HFFc6 (cell line): ENCODE measurements at places on chromosomes 3 and 15.

- H3K27ac ChIP-seq, result no peak overlapping the region
- no peak overlapping the region for H3K4me3 ChIP-seq
- no peak for DNase-seq
- peaks cover 15% of the 10 kb centered on the region for H3K4me1 ChIP-seq
- H3K27me3 ChIP-seq, result peaks cover 46% of the 10 kb centered on the region
These were observed 32.2 kb upstream of the PLA2G4E start for GRCh38 chr15:42053010-42053409.

DNA sequence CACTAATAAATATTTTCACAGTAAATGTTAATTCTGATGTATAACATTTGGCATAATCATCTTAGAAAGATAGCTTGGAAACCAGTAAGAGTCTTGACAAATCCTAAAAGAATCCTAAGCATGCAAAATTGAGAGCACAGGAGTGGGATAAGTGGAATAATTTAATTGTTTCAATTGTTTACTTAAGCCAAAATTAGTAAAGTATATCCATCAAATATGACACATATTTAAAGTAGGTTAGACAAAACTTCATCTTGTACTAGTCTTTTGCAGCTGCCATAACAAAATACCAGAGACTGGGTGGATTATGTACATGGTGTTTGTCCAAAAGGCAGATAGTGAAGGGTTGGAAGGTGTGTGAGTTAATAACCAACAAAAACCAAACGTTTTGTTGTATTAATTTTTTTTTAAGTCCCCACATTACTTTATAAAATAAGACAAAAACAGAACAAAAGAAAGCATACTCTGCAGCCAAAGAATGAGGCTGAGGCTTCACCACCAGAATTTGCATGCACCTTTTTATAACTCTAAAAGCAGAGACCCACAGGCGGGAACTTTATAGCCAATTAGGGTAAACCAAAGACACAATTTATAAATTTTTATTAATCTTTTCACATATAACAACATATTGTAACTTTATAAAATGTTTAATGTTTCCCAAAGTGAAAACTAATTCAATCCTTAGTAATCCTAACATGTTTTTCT, 41.9 kb upstream of the CD200R1L start:
- H3K27ac ChIP-seq, result no peak overlapping the region
- H3K4me1 ChIP-seq, result peaks cover 6% of the 10 kb centered on the region; the same call in 1 of the 2 replicates
- H3K27me3 ChIP-seq, result peaks cover 10% of the 10 kb centered on the region
- H3K36me3 ChIP-seq, result no peaks in the 10 kb centered on the region

GRCh38 chr3:43173949-43174348, 68.1 kb upstream of the POMGNT2 start:
- H3K4me1 ChIP-seq, result peaks cover 46% of the 10 kb centered on the region
- no peak for DNase-seq
- peaks cover 3% of the 10 kb centered on the region for H3K27me3 ChIP-seq
- no peak overlapping the region for H3K4me3 ChIP-seq
- no peak overlapping the region for H3K27ac ChIP-seq
- H3K36me3 ChIP-seq, result peaks cover 18% of the 10 kb centered on the region

GRCh38 chr3:53846134-53846850, at the start of the genes CHDH and IL17RB:
CHDH (minus strand) TSS chr3:53846419; CDS start chr3:53824008, 22,411 bp downstream.
IL17RB (plus strand) TSS chr3:53846568; CDS start chr3:53846589, 21 bp downstream.
- H3K4me3 ChIP-seq, result peak within 1 kb of the TSS; percentile 29
- no peak within 1 kb of the TSS for H3K27ac ChIP-seq
- H3K4me1 ChIP-seq, result no peaks in the 10 kb centered on the region
- peaks cover 43% of the 10 kb centered on the region for H3K27me3 ChIP-seq
- no peaks in the 10 kb centered on the region for H3K36me3 ChIP-seq
